ENCODE measurements at places on chromosomes 3 and 15. TPM values are rescaled to one million over a fixed set of nuclear protein-coding genes. Genes with fewer than 3 reads are reported as not detected.

RFX7 gene
- 37.7 TPM for total RNA-seq

TRA2B gene
- 282 TPM for total RNA-seq

WWTR1 gene
- 2.6 TPM for total RNA-seq

ERICH6 gene
- total RNA-seq, result 0.39 TPM

POC1A gene
- 20.4 TPM for total RNA-seq

SHC4 gene
- total RNA-seq, result 8.9 TPM

CDCP1 gene
- 7.4 TPM for total RNA-seq

SLC22A13 gene
- total RNA-seq, result 0.78 TPM

CAPN3 gene
- 1.2 TPM for total RNA-seq

EPHB1 gene
- 0.71 TPM for total RNA-seq

IL1RAP gene
- 34.5 TPM for total RNA-seq

PRR23B gene
- total RNA-seq, result not detected

ATP10A gene
- total RNA-seq, result 40.1 TPM

IL5RA gene
- total RNA-seq, result 0.18 TPM

CCDC32 gene
- 34.0 TPM for total RNA-seq

SKOR1 gene
- total RNA-seq, result 0.09 TPM

PLCB2 gene
- 96.3 TPM for total RNA-seq

SNURF gene
- total RNA-seq, result 8.8 TPM

STRIT1 gene
- not detected for total RNA-seq

SIDT1 gene
- total RNA-seq, result 11.7 TPM
